Activated effector memory CD4-positive, alpha-beta T cell treated with anti-CD3 and anti-CD28 coated beads, Interleukin-2, amount 50 U/mL, for 16 hours (primary cell): ENCODE measurements at places on chromosomes 5 and 9.

DNA sequence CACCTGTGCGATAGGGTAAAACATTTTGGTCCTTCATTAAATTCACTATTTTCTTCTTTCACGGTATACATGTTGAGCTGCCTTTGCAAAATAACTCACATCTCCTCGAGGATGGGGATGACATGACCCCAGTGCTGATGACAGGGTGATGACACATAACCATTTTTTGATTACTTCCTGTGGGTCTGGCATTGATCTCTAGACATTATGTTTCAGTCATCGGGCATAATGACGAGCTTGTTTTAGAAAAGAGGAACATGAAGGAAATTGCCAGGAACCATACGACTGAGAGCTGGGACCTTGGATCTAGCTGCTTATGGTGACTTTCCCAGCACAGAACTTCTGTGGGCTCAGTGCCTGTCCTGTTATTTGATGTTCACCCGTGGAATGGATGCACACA is 25.2 kb downstream of the COL5A1 start:
- DNase-seq: no peak

GRCh38 chr5:21784487-21784886 is 1068.7 kb downstream of the CDH12 start:
- no peak for DNase-seq

DNA sequence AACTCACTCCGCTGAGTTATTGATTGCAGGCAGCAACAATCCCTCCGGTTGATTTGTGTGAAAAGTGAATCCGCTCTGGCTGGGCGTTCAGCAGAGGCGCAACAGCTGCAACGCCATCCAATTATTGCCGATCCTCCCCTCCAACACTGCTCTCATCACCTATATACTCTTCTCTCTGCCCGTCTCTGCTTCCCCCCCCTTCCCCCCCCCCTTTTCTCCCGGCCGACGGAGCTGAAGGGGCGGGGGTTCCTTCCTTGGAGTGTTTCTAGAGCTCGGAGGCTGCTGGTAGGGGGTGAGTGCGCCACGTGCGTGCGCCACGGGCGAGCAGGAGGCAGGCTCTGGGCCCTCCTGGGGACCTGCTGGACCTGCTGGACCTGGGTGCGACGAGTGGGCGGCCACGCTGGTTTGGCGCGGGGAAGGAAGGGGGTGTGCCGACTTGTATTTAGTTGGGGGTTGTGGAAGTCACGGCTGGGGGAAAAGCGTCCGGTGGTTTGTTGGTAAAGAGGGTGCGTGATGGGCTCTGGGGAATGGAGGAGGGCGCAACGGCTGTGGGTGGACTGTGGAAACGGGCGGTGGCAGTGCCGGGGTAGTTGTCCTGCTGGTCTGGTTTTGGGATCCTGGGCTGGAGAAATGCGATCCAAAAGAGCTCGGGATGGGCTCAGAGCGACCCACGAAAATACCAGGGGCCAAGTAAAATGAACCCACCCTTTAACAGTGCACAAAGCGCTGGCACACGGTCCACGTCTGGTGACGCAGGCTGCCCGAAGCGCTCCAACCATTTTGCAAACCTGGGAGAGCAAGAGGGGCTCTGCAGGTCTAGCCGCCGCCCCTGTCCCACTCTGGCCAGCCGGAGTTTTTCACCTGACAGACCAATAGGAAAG is 6.4 kb upstream of the MEF2C start:
- no peak for DNase-seq

DNA sequence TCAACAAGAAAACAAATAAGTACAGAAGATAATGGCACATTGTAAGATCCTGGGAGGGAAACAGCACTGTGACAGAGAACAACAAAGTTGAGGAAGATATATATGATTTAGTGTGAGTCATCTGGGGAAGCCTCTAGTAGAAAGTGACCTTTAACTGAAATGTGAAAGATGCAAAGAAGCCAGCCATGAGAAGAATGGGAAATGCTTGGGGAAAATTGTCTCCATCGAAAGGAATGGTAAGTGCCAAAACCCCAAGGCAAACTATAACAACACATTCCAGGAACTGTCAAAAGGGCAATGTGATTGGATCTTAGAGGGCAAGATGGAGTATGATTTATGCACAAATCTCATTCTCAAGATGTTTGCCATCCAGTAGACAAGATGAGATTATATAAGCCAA is 537.8 kb upstream of the BRINP1 start:
- no peak for DNase-seq

DNA sequence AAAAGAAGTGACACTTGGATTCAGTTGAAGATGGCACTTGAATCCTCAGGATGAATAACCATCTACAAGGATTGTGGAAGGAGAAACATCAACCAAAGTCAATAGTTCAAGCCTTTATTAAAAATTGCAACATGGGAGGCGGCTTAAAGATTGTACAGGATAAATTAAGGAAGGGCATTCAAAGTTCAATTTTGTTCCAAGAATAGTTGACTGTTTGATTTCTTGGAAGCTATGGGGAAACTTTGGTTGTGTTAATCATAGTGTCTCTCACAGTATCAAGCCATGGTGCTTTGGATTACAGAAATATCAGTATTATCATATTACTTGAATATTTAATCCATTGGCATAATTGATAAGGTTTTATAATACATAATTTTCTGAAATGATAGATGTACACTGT is 1844.3 kb downstream of the MAT2B start:
- DNase-seq: no peak

DNA sequence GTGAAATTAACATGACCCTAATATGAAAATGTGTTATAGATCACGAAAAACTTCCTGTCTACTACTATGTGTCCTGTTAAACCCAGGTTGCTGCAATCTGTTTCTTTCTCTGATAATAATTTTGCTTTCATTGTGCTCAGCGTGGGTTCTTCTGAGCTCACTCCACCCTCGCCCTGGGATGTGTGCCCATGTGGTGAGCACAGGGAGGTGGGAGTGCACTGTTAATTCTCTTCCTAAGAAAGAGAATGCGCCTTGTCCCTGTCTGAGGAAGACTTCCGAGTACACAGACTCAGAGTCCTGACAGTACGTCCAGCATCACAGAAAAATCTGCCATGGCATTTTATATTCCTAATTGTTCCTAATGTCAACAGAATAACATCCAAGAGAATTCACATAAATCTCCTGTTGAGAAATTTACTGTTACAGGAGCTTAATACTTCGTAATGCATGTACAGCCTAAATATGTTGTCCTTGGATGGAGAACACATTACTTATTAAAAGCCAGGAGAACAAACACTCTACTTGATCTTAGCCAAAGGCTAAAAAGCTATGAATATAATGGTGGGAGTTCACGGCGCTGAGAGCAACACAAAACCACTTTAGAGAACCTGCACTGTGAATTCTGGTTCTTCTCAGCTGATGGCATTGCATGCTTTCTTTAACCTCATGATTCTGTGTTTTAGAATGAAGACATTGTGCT is 102.6 kb downstream of the PDE4D start:
- DNase-seq: no peak

DNA sequence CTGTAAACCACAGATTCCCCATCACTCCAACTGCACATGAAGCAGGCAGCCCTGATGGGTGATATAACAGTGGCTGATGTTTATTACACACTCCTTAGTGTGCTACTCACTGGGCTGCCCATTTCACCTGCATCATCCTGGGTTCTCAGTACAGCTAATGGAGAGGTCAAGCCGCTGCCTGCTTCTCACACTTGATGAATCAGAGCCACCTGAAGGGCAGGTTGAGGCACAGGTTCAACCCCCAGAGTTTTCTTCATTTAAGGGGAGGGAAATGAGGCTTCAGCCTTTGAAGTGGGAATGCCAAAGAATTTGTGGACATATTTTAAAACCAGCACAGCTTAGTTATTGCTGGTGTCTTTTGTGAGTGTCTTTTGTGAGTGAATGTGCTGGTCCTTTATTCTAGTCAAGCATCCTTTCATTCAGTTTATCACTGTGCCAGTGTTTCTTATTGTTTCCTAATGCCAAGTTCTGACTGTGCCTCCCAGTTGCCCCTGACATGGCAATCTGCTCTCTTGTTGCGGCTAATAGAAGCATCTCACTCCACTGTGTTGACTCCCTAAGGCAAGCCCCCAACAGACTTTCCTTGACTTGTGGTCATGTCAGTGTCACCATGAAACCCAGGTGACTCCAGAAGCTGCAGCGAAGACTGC is 109.2 kb downstream of the FBXL7 start:
- DNase-seq: no peak

GRCh38 chr5:9500193-9500592 is 45.7 kb downstream of the SEMA5A start:
- DNase-seq: no peak

DNA sequence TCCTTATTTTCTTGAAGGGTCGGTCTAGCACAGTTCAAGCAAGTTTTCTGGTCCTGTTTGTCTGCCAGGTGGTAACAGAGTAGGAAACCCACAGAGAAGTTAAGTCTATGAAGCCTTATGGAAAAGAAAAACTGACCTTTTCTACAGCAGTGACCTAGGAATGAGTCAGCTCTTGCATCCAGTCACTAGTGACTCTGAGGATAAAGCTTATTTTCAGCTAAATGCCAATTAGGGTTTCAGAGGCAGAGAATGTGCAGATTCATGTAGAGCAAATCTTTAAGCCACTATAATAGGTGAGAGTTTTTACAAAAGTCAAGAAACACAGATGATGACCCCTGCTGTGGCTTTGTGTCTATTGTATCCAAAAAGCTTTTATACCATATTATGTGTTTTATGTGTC is 100.7 kb downstream of the CWC27 start:
- DNase-seq: no peak

DNA sequence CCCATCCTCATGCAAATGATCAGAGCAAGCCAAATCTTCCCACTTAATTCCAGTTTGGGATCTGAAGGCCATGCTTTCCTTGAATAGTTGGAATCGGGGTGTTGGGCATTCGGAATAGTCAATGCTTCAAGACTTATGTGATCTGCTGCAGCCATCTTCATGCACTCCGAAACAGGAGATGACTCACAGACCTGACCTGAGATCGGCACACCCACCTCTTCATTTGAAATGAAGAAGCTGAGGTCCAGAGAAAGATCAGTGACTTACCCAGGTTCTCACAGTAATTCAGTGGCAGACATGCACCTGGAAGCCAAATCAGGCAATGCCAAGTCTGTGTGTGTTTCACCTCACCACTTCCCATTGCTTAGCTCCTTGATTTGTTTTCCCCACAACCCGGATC is 33.0 kb downstream of the FOXD1 start:
- no peak for DNase-seq

GRCh38 chr9:6833518-6834192 is 75.9 kb downstream of the KDM4C start:
- DNase-seq: no peak

- no peak for DNase-seq
These were observed 2.4 kb downstream of the SOWAHA start for GRCh38 chr5:132815454-132815853.

- DNase-seq: no peak
These were observed 381.8 kb upstream of the ST8SIA4 start for GRCh38 chr5:101284736-101285375.

GRCh38 chr9:69299315-69299714 is 25.7 kb upstream of the ENTREP1 start:
- no peak for DNase-seq

GRCh38 chr9:98241357-98242300 is 13.8 kb downstream of the TBC1D2 start:
- no peak for DNase-seq

DNA sequence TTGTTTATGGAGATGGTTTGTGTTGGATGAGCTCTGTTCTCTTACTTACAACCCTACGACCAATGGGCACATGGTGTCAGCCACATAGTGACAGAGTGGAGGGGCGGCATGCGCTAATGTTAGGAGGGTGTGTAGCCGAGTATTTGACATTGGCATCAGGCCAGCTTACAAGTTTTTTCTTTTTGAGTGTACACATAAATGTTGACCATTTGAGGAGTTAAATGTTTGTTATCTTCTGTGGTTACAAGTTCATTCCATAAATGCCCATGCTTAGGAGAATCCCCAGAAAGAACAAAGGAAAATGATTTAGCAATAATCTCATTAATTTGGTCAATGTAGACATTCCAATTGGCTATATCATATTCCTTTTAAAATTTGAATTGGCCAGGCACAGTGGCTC is 180.1 kb upstream of the ELL2 start:
- DNase-seq: no peak

GRCh38 chr9:5483306-5483705 is 27.0 kb upstream of the PDCD1LG2 start:
- DNase-seq: no peak

GRCh38 chr5:151070449-151070848 is 10.4 kb downstream of the TNIP1 start:
- DNase-seq: no peak

DNA sequence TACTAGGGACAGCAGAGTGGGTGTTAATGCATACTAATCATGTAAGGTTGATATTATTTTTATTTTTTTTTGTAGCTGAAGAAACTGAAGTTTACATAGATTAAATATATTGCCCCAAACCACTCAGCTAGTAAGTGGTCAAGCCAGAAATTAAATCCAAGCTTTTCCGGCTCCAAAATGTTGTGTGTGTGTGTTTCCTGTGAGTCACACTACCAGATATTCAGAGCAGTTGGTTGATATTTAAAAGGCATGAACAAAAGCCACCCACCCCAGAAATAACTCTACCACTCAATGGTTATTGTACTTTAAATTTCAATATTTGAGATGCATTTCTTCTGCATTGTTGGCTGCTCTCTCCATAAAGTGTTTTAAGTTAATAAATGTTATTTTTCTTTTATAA is 29.5 kb downstream of the KCNN2 start:
- no peak for DNase-seq

GRCh38 chr5:14741801-14742440 is 77.4 kb downstream of the OTULIN start:
- no peak for DNase-seq

GRCh38 chr5:62465985-62466925 is 53.7 kb downstream of the IPO11 start:
- DNase-seq: no peak

- no peak for DNase-seq
These were observed 98.4 kb upstream of the DMRT1 start for GRCh38 chr9:742914-743589.

GRCh38 chr5:150703762-150704161 is 2.9 kb upstream of the RBM22 start:
- no peak for DNase-seq

DNA sequence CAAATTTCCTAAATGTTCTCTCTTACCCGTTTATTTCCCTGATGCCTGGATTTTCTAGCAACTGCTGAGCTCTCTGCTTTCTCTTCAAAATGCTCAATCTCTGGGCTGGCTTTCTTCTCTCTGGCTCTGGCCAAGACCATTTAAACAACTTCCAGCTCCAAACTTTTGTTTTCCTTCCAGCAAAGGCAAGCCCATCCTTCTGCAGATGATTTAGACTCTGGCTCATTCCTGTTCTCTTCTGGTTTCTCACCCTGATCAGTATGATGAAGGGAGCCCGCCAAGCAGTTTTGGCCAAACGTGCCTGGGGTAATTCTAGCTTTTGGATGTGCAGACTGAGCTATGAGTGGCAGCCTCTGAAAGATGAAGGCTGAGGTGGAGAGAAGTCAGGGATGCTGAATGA is 78.1 kb downstream of the HSPA4 start:
- peak; percentile 27 for DNase-seq

GRCh38 chr9:69877852-69878514 is 57.4 kb downstream of the CFAP95 start:
- no peak for DNase-seq
